RWPE1 (cell line): ENCODE measurements at places on chromosomes 16 and 17.

GRCh38 chr17:39591958-39592954 lies 15.5 kb downstream of the NEUROD2 start:
- DNase-seq = peak; percentile 55

- no peak for DNase-seq
Observed at GRCh38 chr17:57600074-57600473, 145.0 kb downstream of the CCDC182 start.

GRCh38 chr17:66904760-66905624 lies 59.5 kb upstream of the CACNG4 start:
- peak; percentile 71 for DNase-seq

- DNase-seq = no peak
Observed at GRCh38 chr17:27985736-27986399, 56.6 kb upstream of the NLK start.

GRCh38 chr17:65755799-65756198 lies 194.4 kb upstream of the AXIN2 start:
- no peak for DNase-seq

DNA sequence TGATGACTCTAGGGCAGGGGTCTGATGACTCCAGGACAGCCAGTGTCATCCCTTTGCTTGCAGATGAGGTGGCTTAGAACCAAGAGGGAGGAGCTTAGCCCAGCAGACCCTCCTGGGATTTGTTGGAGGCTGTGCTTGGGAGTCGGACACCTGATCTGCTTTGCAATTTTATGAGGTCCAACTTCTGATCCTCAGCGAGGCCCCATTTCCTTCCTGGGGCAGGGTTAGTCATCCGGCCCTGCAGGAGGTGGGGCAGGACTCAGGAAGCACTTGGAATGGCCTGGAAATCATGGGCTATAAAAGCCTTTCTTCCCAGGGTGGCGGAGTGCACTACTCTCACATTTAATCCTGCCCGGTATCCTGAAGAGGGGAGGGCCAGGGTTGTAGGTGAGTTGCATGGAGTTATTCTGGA lies 168.5 kb downstream of the MSI2 start:
- peak; percentile 59 for DNase-seq

GRCh38 chr16:72889616-72890582 lies 158.0 kb downstream of the ZFHX3 start:
- no peak for DNase-seq

DNA sequence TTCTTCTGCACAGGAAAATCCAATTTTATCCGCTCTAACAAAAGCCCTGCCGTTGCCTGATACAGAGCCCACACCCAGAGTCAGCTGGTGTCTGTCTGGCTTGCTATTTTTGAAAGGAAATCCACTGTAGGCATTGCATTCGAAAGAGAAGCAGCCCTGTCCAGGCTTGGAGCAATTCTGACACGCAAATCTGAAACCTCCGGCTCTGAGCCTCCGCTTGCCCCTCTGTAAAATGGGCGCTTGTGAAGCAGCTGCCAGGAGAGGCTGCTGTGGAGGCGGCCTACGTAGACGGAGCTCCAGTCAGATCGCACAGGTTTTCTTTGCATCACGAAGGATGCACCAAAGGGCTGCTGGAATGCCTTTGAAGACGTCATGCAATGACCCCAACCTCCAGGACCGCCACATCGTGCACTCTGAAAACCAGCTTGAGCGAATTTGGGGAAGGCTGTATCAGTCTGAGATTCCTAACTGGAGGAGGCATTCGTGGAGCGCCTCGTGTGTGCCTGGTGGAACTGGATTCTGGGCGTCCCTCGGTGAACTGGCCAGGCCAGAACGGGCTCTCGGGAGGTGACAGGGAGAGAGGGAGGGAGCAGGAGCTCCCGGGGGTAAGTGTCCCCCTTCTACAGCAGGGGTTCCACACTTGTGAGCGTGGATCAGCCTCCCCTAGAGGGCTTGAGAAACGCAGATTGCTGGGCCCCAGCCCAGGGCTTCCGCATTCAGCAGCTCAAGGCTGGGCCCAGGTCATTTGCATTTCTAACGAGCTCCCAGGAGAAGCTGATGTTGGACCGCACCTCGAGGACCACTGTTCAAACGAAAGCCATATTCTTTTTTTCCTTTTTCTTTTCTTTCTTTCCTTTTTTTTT lies 215.5 kb downstream of the MRTFB start:
- DNase-seq = peak; percentile 19

DNA sequence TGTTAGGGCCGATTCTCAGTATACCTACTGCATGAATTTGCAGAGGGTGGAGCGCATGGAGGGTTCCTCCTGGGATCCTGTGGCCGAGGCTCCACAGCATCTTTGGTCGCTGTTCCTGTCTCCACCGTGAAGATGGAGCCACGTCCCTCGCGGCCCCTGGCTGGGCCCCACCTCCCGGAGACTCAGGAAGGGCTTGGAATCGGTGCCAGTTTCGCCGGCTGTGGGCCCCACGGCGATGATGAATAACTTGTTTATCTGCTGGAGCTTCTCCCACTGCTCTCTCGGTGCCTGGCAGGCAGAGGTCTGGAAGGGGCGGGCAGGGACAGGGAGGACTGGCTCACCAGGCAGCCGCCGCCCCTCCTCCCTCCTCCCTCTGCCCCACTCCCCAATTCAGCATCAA lies 8.1 kb downstream of the SLC5A11 start:
- DNase-seq = no peak

DNA sequence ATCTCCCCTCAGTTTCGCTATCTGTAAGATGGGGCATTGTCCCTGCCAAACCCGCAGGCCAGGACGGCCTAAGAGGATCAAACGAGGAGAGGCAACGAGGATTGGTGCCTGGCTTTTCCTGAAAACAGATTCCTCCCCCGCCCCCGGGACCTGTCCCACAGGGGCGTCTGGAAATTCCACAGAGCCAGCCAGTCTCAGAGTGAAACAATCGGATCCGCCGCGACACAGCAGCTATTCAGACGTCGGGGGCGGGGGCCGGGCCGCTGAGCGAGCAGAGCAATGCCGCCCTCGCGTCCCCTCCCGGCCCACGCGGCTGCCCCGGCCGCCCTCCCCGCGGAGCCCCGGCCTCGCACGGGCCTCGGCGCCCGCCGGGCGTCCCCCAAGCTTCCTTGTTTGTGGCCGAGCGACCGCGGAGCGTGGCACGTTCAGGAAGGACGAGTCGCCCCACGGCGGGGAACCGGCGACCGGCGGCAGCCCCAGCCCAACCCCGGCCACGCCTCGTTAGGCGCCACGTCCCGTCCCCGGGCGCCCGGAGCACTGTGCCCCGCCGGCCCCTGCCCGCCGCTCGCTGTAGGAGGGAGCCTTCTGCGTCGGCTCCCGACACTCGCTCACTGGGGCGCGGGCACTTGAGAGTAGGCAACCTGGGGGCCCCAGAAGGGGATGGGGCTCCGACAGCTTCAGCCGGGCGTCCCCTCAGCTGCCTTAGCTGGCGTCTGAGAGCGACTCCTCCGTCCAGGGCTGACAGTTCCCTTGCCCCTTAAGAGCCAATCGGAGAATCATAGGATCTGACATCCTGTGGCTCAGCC lies 29.6 kb upstream of the PHOSPHO1 start:
- peak; percentile 36 for DNase-seq

DNA sequence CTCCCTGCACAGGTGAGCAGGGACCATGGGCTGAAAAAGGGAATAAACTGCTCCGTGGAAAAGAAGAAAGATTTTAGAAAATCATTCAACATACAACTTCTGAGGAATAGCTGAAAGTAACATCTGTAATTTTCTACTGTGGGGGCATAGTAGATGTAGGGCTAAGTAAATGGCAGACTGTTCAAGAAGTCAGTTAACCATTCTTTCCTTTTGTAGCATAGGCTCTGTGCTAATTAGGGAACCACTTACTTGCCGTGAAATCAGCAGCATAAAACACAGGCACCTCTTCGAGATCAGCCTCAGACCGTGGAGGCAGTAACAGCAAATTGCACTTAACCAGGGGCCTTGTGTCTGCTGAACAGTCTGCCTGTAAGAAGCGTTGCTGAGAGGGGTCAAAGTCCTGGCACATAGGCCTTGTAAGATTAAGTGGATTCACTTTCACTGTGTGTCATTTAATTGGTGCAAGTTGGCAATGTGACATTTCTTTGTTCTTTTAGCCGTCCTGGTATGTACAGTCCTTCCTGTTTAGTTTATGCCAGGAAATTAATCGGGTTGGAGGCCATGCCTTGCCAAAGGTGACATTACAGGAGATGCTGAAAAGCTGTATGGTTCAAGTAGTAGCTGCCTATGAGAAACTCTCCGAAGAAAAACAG lies 10.4 kb downstream of the COG1 start:
- no peak for DNase-seq

- no peak for DNase-seq
Observed at GRCh38 chr16:27316038-27316680, 2.4 kb downstream of the IL4R start.

DNA sequence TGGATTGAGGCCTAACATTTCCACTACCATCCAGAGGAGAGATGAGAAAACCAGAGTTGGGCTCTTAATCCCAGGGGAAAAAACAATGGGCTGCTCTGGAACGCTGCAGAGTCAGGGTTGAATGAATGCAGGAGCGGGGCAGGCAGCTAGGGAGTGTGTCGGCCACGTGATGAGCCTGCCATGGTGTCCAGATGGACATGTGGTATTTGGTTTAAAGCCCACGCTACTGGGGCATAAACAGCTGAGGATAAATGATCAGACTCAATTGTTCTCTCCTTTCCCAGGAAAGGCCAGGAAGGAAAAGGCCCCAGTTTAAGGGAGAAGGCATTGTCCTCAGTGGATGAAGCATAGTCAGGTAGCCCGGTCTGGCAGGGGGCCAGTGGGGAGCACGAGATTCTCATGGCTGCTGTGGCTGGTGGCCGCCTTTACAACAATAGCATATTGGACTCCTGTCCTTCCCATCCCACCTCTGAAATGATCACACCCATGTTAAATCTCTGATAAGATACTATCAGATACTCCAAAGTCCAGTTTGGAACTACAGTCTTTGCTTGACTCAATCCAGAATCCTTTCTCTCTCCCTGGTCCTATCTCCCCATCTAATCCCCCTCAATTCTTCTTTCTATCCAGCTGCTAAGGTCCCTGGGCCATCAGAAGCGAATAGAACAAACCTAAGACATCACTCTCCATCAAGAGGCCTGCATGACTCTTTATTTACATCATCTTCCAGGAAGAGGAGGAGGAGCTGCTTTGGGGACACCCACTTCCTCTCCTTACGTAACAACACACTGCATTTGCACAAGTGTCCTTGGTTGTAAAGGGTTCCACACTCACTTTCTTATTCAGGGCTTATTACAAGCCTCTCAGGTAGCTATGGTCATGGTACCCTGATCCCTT lies 20.4 kb downstream of the CA4 start:
- DNase-seq = no peak

- DNase-seq = no peak
Observed at GRCh38 chr16:84559311-84559932, 55.0 kb upstream of the MEAK7 start.

DNA sequence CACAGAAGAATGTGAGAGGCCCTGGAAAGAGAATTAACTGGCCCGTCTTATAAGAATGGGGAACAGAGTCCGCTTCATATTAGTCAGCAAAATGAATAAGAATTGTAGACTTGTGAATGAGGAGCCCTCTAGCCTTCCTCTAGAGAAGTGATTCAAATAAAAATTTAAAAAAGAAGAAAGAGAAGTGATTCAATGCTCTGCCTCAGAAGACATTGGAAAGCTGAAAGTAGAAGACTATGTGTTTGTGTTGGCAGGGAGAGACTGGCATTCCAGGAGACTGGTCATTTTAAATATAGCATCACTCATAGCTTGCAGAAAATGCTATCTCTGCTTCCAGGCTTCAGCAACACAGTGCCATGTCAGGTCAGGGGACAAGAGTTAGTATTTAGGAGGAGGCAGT lies 190.6 kb upstream of the HS3ST3A1 start:
- DNase-seq = no peak

- DNase-seq = no peak
Observed at GRCh38 chr16:30977502-30977901, 7.5 kb upstream of the HSD3B7 start.

DNA sequence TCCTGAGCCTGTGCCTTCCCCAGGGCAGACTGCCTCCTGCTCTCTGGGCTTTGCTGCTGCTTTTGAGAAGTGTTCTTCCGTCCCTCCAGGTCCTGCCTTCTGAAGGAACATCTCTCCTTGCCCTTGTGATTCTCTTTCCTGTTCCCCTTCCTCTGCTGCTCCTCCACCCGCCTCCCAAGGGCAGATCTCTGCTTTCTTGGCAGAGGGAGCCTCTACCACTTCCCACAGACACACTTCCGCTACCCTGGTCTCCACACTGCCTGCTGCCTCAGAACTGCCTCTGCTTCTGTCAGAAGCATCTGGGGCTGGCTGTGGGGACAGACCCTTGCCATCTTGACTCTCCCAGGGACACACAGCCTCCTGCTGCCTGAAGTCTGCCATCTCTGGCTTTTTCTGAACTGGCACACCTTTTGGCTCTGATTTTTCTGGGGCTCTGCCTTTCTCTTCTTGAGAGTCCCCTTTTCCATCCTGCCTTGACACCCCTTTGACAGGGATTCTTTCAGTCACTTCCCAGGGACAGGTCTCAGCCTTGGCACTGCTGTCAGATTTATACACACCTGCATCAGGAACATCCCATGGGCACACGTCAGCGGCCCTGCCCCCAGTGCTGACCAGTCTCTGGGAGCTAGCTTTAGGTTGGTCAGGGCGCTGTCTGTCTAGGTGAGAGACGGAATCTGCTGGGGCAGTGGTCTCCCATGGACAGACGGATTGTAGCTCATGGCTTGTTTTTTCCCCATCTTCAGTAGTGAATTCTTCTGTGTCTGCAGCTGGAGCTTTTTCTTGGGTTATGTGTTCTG lies 16.6 kb downstream of the GPR179 start:
- DNase-seq = no peak

GRCh38 chr17:13405080-13405479 lies 196.6 kb downstream of the HS3ST3A1 start:
- DNase-seq = no peak

DNA sequence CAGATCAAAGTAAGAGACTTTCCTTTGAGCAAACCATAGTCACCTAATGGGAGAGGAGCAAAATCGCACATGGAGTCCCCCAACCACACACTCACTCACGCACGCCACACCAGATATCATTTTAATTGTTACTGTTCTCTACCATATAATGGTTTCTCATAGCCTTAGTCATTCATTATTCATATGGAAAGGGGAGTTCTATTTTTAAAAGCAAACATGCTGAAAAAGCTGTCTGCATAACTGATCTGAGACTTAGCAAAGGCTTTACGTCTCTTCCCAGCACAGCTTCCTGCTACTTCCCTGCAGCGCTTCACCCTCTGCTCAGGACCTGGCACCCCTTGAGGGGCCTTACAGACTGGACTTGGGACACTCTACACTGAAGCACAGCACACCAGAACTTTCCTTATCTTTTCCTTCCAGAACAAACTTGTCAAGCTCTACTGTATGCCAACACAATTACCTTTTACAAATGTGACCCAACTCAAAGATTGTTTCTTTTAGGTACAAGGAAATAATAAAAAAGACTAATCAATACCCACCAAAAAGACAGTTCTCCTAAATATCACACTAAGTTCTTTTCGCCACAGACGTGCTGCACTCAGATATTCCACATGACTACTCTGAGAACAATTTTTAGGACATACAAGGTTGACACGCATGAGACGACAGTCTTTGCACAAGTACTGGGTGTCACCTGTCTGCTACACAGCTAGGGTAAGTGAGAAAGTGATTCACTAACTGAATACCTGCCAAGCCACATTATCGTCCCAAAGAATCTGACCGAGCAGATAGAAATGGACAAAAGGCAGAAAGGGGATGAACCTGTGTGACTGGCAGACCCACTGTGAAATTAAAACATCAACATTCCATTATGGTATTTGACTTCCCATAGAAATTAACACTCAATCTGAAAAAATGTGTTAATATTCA lies 21.5 kb downstream of the SRP68 start:
- no peak for DNase-seq
